Femur (tissue), 1 donor: ENCODE measurements at places on chromosomes 5 and 9.

DNA sequence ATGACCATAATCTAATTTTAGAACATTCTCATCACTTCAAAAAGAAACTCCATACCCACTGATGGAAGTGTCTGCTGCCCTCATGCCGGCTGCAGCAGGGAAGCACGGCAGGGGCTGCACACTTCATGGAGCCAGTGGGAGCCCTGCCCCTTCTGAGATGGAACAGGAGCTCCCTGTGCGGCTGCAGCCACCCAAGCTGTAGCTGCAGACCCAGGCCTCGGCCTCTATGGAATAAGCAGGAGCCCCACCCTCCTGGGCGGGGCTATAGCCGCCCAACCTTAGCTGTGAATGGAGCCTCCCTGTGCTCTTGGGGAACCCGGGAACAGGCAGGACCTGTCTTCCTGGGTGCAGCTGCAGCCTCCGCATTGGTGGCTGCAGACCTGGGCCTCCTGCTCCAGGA, 128.5 kb downstream of the NUDT12 start:
- DNase-seq, result no peak

- no peak for DNase-seq
Measured at GRCh38 chr9:89805571-89806292, 200.9 kb downstream of the GADD45G start.

- DNase-seq, result no peak
Measured at GRCh38 chr9:120175031-120175430, 404.9 kb downstream of the CDK5RAP2 start.

DNA sequence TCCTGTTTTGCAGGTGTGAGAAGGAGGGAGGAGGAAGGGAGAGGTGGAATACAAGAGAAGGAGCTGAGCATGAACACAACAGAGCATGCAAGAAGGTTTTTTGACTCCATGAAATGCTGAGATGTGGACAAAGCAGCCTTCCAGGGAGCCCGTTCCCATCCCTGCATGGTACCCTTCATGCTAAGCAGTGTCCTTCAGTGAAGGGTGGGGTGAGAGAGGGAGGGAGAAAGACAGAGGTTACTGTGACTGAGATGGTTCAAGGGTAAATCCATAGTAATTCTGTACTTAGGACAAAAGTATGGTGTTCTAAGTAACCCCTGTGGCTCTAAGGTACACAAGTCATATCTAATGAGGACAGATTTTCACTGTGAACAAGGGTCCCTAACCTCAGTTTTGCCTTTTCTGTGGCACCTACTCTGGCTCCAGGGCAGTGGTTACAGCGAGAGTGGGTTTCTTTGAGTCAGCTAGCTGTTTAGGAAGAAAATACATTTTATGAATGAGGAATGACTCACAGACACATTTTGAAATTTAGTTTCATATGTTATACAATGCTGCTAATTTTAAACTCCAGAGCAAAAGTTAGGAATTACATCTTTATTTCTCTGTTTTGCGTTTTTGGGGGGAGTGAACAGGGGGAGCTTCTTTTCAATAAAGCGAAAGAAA, 184.9 kb upstream of the SLC12A2 start:
- no peak for DNase-seq

DNA sequence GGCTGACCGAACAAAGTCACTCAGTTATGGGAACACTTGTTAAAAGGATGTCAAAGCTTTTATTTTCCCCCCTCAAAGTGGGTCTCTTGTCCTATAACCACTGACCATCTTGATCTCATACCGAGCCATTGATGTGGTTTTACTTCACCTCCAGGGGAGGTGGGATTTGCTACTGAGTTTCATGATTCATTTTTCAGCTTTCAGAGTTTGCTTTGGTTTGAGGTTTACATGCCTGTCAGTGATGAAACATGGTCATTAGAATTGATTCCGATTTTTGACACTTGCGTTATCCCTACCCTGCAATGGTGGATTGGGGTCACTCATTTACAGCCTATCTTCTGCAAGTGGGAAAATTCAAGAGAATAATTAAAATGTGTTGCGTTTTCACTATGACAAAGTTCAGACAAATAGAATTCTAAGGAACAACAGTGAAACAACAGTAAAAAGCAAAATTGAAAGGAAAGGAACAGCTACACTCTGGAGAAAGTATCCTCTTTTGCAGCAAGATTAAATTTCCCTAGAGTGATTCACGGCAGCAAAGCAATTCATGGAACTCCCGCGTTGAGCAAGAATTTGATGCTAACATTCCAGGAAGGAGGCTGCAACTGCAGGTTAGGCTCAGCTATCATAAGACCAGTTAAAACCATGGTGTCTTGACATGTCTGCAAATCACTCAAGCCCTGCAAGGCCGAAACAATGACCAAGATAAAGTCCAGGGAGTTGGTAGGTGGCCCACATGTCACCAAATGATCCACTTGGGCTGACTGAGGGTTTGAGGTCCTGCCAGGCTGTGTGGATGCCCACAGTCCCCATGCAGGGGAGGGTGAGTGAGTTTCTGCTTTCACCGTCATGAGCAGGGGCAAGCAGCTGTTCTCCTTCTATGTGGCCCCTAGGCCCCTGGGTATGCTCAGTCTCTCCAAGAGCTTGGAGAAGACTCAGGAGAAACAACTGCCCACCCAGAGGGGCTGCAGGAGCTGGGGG, 9.4 kb downstream of the GADD45G start:
- DNase-seq, result no peak

GRCh38 chr5:169424279-169424655, 123.3 kb upstream of the SLIT3 start:
- no peak for DNase-seq

DNA sequence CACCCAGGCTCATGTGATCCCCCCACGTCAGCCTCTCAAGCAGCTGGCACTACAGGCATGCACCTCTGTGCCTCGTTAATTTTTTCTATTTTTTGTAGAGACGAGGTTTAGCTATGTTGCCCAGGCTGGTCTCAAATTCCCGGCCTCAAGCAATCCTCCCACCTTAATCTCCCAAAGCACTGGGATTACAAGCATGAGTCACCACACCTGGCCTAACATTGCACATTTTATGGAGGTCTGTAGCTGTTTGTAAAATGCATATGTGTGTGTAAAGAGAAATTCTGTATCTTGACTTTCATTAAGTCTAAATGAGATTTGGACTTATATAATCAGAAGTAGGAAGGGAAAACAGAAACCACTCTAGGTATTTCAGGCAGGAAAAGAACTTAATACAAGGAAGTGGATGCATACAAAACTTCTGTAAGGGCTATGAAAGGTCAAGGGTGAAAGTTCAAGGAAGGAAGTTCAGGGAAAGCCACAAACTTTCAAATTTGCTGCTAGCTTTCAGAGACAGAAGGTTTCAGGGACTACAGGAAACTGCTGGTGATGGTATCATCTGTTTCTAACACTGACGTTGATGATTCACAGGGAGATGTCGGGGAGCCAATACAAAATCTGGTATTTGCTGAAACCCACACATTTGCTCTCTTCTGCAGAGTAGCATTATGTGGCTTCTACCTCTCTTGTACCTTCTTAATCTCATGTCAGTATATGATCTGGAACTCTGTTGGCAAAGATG, 209.4 kb downstream of the PIK3R1 start:
- DNase-seq, result no peak

DNA sequence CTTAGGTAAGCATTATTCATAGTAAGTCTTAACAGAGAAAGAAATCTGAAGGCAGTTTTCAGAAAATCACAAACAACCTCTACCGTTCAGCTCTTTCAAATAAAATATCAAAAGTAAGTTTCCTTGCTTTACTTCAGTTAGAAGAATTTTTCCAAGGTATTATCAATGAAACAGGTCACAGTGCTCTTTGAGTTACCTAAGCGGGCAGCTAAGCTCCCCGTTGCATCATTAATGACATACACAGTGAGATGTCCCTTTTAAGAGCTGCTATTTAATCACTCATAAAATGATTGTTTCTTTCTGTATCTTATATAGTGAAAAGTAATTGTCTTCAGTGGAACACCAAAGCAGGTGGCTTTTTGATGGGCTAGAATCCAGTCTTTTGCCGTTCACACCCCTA, 86.2 kb upstream of the PIK3R1 start:
- no peak for DNase-seq

- no peak for DNase-seq
Measured at GRCh38 chr5:93076096-93076495, 504.9 kb downstream of the NR2F1-AS1 start.

- DNase-seq, result no peak
Measured at GRCh38 chr5:80370390-80370789, 37.5 kb upstream of the ZFYVE16 start.

DNA sequence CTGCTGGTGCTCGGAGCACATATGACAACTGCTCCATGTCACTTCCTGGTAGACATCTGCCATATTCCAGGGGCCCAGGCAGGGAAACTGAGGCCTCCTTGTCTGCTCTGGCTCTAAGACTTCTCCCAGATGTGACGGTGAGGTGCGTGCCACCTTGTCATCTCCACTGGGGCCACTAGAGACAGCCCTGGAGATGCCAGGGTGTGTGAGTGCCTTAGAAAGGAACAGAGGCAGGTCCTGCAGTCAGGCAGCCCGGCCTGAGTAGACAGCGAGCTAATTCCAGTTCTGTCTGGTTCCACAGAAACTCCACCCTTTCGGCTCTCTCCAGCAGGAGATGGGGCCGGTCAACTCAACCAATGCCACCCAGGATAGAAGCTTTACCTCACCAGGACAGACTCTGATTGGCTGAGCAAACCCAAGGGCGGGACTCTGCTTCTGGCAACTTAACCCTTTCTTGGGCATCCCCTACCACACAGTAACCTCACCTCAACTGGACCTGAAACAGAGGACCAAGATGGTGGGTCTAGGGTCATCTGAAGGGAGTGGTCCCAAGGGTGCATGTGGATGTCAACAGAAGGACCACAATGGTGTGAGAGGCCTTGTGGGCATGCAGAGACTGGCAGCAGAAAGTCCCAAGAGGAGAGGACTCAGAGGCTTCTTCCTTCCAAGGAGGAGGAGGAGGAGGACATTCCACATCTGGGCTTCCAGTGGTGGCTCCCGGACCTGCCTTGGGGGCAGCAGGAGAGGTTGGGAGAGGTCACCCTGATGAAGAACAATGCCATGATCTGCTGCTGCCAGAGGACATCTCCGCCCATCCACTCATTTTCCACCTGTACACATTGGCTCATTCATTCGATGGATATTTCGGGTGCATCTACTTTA, 77.7 kb downstream of the RGS3 start:
- DNase-seq, result peak; percentile 75

GRCh38 chr5:66757834-66758371, 161.7 kb downstream of the MAST4 start:
- DNase-seq, result no peak

DNA sequence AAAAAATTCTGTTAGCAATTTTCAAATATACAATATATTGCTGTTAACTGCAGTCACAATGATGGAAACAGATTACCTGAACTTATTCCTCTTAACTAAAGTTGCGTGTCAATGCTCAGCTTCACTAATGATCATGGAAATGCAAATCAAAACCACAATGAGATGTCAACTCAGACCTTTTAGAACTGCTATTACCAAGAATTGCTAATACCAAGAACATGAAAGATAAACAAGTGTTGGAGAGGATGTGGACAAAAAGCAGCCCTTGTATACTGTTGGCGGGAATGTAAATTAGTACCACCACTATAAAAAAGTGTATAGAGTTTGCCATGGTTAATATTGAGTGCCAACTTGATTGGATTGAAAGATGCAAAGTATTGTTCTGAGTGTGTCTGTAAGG, 1409.7 kb upstream of the CDH18 start:
- DNase-seq, result no peak
